ENCODE measurements at places on chromosomes 2 and 18. TPM values are rescaled to one million over a fixed set of nuclear protein-coding genes. Genes with fewer than 3 reads are reported as not detected.
A peak's percentile ranks its signal among the peaks of the same experiment; 100 is the strongest.

ATP6V1C2 gene
- total RNA-seq = 2.0 TPM

- DNase-seq = peak; percentile 59
Observed at GRCh38 chr2:174697255-174697654, 67.0 kb downstream of the CHRNA1 start.

DNA sequence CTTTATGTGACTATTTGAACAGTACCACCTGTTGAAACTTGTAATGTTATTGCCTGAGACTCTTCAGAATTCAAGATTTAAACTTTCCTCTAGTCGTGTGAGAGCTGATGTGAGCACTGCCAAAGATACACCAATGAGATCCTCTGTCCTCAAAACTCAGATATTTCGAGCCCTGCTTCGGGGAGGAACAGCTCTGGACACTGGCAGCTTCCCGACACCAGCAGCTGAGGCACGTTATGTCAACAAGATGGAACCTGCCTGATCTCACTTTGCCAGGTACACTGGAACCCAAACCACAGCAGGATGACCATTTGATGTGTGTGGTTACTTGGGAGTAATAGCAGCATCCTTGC lies 319.9 kb upstream of the RBMS1 start:
- DNase-seq = no peak

- no peak for DNase-seq
Observed at GRCh38 chr2:74856004-74856578, 22.2 kb downstream of the HK2 start.

- DNase-seq = no peak
Observed at GRCh38 chr2:102062802-102063201, 71.0 kb downstream of the IL1R2 start.

DNA sequence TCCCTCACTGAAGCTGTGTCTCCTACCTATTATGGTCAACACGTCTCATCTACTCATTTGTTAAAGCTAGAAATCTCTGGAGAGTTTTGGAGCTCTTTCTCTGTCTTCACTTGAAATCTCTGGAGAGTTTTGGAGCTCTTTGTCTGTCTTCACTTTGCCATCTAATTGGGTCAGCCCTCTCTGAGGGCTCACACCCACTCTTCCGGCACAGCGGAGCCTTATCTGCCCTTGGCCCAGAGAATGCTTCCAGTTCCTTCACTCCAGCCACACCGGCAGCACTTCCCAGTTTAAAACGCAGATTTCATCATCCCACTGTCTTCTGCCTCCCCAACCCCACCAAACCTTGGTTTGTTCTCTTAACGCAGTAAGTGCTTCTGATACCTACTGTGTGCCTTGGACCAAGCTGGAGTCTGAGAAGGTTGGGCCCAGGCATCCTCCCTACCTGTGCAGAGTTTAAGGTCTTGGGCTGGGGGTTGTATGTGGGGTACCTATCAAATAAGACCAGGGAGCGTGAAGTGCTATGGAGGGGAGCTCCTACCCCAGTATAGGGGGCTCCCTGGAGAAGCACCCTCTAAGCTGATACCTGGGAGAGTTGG lies 5.0 kb downstream of the HPCAL1 start:
- DNase-seq = no peak

DNA sequence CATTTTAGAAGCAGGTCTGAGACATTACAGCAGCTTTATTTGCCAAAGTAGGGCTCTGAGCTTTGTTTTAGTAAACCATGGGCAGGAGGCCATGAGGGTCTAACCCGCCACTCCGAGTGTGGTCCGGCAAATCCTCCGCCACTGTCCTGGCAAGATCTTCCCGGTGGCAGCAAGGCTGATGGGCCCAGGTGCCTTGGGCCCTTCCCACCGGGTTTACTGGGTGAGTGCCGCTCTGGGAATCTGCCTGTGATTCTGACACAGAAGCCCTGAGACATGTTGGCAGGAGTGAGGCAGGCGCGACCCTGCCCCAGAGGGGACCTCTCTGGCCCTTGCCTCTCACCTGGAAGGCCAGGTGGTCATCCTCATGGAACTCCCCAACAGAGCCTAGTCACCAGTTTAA lies 29.9 kb downstream of the MTERF4 start:
- no peak for DNase-seq

SLC40A1 gene
- total RNA-seq = 1.5 TPM

TGIF1 gene
- total RNA-seq = 242 TPM

DNA sequence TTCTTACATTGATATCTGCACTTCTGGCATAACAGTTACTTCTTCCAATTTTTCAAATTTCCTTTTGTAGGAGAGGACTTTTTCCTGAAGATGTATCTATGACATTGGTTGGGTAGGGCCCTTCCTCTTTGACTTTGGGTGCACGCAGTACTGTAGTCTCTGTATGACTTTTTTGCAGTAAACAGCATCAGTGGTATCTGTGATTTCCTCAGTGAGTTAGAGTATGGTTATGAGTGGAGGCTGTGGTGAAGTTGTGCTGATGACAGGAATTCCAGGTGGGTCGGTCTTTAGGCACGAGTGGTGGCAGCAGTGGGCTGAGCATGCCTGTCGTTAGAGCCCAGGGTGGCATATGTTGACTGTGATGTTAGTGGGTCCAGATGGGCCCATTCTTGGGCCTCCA lies 17.6 kb downstream of the ACVR1C start:
- DNase-seq = no peak

LRRC30 gene
- not detected for total RNA-seq

DNA sequence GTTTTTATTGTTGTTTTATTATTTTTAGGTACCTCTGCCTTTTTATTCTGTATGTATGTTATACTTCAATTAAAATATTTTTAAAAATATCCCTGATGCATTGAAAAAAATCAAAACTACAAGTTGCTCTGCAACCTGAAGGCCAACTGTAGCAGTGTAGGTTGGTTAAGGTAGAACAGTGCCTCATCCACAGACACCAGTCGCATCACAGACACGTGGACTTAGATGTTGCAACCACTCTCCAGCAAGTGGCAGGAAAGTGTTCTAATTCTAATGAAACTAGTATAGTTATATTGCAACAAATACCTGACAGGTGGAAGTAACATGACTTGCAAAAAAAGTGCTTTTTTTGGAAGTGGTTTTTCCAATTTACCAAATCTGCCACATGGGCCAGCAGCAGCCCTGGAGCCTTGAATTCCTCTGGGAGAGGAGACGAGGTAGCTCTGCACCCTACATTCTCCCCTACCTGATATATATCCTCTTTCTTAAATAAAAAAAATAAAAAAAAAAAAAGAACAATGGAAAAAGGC lies 28.4 kb upstream of the SLC3A1 start:
- no peak for DNase-seq

DNA sequence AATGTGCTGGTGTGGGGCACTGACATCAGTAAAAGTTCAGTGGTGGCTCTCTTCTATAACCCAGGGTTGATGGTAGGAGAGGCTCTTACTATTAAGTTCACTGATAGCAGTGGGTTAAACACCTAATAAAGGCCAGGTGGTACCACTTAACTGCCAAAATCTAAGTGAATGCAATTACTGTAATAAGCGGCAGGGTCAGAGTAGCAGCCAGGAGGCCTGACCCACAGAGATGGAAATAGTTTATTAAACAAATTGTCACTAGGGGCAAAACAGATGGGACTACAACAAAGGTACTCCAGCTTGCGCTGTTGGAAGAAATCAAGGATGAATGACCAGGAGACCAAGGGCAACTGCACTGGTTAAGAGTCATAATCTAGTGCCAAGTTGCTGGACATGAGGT lies 26.6 kb downstream of the ZSWIM2 start:
- no peak for DNase-seq

CERKL gene
- 0.66 TPM for total RNA-seq

DNA sequence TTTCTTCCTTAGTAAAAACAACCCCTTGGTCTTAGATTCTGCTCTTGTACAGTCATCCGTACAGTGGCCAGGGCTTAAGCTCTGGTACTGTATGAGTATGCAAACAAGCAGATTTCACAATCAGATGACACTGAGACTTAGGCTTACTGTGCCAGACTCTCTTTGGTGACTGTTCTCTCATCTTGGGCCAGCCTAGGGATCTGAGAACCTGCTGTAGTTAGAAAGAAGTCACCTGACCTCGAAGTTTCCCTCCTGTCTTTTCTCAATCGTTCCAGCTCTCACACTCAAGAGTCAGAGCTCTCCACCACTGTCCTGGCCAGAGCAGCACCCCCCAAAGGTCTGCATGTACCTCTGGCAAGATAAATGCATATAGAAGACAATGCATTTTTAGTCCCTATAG lies 63.2 kb downstream of the ZEB2 start:
- no peak for DNase-seq

SERPINB12 gene
- total RNA-seq = not detected

SIX3 gene
- total RNA-seq = 1.2 TPM

- DNase-seq = no peak
Observed at GRCh38 chr2:28607730-28608499, 112.1 kb downstream of the PLB1 start.

DNA sequence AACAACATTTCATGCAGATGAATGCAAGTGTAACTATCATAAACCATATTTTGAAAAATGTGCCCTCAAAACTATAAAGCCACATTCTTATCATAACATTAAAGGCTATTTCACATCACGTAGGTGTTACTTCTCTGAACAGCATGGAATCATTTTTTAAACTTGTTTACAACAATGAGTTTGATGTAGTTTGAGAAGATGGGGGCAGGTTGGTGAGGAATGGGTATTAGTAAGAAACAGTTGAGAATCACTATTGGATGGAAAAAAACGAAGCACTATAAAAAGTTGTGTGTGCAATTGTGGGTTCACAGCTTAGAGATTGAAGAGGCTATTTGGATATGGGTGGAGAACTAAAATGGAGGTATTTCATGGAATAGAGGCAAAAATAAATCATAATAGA lies 569.1 kb downstream of the ARHGAP15 start:
- DNase-seq = no peak

- DNase-seq = no peak
Observed at GRCh38 chr2:36027616-36028015, 328.0 kb upstream of the CRIM1 start.

DNA sequence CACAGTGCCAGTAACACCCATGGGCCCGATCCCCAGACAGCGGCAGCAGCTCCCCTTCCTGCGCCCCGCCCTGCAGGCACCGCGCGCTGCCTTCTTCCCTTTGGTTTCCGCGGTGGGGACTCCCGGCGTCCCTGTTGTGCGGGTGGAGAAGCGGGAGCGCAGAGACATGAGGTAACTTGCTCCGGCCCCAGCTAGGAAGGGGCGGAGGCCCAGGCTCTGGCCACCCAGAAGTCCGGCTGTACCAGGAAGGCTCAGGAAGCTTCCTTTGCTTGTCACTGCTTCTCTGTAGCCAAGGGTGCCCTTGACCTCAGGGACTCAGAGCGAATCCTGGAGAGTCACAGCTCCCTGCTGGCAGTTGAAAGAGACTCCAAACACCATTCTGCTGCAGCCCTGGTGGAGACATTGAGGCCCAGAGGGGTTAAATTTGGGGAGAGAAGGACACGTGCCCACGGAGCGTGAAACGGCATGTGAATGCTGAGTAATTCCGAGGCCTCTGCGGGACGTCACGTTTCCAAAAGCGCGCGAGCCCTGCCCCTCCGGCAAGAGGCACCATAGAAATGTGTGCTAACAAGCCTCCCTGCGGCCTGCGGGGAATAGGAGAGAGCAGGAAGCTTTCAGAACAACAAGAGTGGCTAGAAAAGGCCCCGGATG lies 6.7 kb upstream of the ADCY3 start:
- DNase-seq = no peak

CCDC141 gene
- 0.30 TPM for total RNA-seq

GRCh38 chr2:211408483-211408891 lies 852.1 kb downstream of the CPS1 start:
- no peak for DNase-seq

DNA sequence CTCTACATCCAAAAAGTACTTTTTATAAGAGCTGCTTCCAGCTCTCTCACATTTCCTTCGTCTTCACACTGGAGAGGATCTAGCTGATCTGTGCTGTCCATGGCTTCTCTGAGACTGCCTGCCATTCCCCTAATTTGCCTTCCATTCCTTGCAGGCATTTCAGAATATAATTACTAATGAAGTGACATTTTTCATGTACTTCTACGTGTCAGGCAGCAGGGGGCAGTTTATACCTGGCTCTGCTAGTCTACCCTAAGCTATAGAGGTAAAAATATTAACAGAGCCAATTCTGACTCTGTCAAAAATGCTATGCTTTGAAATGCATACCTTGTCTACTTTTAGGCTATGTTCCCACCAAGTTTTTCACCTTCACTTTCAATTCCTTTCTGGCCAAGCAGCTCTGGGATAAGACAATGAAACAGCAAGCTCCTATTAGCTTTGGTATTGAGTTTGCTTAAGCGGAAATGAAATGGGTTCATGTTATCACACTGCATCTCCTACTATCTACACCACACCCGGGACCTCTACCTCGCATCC lies 81.9 kb downstream of the MEP1B start:
- DNase-seq = peak; percentile 16

- no peak for DNase-seq
Observed at GRCh38 chr2:127079358-127079920, 27.5 kb downstream of the BIN1 start.

DNA sequence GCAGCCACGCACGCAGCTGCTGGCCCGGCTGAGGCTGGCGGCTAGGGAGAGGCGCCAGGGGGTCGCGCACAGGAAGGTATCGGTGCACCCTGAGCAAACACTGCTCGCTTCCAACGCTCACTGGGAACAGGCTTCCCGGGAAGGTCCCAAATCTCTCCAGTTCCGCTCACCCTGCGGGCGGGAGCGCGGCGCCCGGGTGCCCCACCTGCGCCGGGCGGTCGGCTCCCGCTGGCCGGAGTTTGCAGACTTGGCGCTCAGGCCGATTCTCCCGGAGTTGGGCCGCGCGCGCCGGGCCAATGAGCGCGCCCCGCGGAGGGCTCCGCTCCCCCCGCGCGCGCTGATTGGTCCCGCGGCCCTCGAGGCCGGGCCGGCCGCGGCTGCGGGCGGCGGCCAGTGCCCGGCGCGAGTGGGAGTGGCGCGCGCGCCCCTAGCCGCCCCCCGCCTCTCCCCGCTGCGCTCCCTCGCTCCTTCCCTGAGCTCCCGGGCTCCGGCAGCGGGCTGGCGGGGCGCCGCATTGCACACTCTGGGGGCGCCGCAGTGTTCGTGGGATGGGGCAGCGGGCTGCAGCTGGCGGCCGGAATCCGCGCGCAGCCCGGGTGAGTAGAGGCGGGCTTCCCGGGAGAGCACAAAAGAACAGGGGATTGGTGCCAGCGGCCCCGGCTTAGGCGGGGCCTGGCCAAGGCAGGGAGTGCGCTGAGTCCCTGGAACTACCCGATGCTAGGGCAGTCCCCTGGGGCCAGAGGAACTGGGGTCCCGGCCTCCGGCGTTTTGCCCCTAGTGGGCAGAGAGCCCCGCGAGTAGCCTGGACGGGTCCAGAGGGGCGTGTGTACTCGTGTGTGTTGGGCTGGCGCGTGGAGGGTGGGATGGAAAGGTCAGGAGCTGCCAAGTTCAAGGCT lies at the start of gene LYPD6:
Gene LYPD6, plus strand, starts transcription at position 461 of the 896 bp plus-strand sequence. CDS start 107,122 bp downstream, outside the sequence.
- DNase-seq = peak; percentile 38

SKA1 gene
- total RNA-seq = 34.5 TPM

- no peak for DNase-seq
Observed at GRCh38 chr2:232132181-232132580, 170.7 kb downstream of the DIS3L2 start.

- DNase-seq = no peak
Observed at GRCh38 chr2:124476291-124476690, 451.2 kb downstream of the CNTNAP5 start.
